HFFc6 (cell line): ENCODE measurements at places on chromosomes 6 and 20. TPM values are rescaled to one million over a fixed set of nuclear protein-coding genes. Genes with fewer than 3 reads are reported as not detected.

TGM3 gene
- 0.07 TPM in 1 of 3 replicates, not detected in the others for total RNA-seq

MOXD1 gene
- 88.4 to 159 TPM (median 115 TPM) in 3 replicates for total RNA-seq

SHLD1 gene
- total RNA-seq, result 3.5 and 4.1 TPM in 2 replicates

TMC2 gene
- not detected in 3 replicates for total RNA-seq

PLCB4 gene
- total RNA-seq, result 71.8 and 94.8 TPM in 2 replicates

NT5E gene
- total RNA-seq, result 263 to 324 TPM (median 321 TPM) in 3 replicates

SLC17A9 gene
- 33.4 to 47.0 TPM (median 42.0 TPM) in 3 replicates for total RNA-seq

KCNG1 gene
- total RNA-seq, result 3.9 to 5.4 TPM (median 4.4 TPM) in 3 replicates

PLTP gene
- total RNA-seq, result 9.1 to 13.6 TPM (median 9.2 TPM) in 3 replicates
